KBM-7 (cell line): ENCODE measurements at places on chromosomes 1 and 21.

- DNase-seq: peak; percentile 55
These were observed 26.1 kb downstream of the ATP5PF start for GRCh38 chr21:25708467-25709065.

GRCh38 chr1:228530951-228531731 lies 44.0 kb downstream of the RNF187 start:
- DNase-seq: no peak

GRCh38 chr21:29477941-29478340 lies 179.2 kb downstream of the BACH1 start:
- DNase-seq: no peak

- DNase-seq: peak; percentile 34
These were observed 71.0 kb downstream of the PDE9A start for GRCh38 chr21:42724226-42724920.

DNA sequence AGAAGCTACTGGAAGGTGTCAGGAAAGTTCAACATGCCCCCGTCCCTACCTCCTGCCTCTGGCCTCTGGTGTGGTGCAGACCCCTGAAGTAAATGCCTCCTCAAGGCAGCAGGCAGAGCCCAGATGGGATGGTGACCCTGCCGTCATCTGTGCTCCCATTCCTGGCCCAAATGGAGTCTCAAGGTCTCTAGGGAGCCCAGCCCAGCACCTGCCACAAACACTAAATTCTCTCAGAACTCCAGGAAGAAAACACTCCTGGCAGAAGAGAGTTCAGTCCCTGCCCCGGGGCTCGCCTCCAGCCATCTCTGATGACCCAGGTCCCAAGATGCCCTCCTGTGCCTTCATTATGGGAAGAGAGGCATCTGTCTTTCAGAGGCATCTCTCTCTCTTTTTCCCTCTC lies 261.6 kb upstream of the TMEM51 start:
- no peak for DNase-seq

DNA sequence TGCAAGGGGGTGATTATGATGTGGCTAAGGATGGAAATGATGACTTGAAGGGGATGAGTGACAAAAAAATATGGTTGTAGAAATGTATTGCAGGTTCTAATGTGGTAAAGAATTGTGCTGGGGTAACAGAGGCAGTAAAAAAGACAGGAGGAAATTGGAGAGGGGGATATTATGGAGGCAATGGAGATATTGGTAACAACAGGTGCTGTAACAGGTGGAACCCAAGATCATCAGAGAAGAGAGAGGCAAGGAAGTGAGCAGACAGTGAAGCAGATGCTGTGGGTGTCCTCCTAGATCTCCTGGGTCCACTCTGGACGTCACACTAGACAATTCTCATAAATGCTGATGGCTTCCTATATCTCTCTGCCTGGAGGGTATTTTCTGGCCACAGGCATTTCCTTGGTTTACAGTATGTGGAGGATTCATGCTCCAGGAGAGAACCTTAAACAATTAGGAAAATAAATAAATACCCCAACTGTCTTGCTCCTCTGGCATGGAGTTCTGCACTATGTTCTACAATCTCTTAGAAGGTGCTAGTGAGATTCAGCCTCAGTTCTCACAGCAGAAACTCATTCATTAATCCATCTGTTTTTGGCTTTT lies 620.3 kb upstream of the PLXNA2 start:
- no peak for DNase-seq

GRCh38 chr1:74652711-74653139 lies 20.9 kb downstream of the ERICH3 start:
- peak; percentile 52 for DNase-seq

DNA sequence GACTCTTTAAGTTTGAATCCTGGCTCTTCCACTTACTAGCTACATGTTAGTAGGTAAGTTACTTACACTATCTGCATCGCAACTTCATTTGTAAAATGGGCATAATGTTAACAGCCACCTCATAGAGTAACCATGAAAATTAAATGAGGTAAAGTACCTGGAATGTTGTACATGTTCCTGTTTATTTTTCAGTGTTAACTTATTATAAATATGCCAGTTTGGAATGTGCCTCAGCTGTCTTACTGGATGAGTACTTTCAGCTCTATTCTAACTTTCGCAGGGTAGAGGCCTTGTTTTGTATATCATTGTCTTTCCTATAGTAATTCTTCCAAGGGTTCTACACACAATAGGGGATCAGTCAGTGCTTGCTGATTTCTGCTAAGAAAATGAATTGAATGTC lies 167.4 kb downstream of the DUSP10 start:
- no peak for DNase-seq

- DNase-seq: no peak
These were observed 102.4 kb upstream of the ETV3 start for GRCh38 chr1:157240495-157241184.

GRCh38 chr1:179231923-179232322 lies 2.4 kb upstream of the ABL2 start:
- no peak for DNase-seq

DNA sequence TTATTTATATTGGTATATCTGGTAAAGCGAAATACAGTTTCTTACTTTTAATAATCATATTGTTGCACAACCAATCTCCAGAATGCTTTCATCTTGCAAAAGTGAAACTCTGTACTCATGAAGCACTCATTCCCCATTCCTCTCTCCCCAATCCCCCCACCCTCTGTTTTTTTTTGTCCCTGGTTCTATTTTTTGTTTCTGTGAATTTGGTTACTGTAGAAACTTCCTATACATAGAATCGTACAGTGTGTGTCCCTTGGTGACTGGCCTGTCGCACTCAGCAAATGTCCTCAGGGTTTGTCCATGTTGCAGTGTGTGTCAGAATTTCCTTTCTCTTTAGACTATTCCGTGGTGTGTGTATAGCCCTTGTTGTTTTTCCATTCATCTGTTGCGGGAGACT lies 7.9 kb upstream of the NLRP3 start:
- no peak for DNase-seq

DNA sequence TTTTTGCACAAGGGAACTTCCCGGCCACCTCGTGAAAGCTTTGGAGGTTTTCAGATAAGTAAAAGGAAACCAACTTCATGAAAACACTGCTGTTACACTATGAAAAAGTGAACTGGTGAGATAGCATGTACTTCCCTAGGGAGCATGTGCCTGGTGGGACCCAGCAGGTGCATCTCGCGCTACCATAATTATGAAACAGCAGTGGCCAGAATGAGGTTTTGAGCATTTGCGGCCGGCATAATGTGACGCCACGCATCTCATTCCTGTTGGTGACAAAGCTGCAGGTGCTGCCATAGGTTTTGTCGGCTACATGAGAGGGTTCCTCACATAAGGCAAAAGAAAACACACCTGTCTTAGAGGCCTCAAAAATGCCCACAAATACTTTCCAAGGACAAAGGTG lies 1.7 kb downstream of the KRTAP10-3 start:
- DNase-seq: no peak

GRCh38 chr1:45542591-45542990 lies 8.0 kb upstream of the AKR1A1 start:
- DNase-seq: no peak

DNA sequence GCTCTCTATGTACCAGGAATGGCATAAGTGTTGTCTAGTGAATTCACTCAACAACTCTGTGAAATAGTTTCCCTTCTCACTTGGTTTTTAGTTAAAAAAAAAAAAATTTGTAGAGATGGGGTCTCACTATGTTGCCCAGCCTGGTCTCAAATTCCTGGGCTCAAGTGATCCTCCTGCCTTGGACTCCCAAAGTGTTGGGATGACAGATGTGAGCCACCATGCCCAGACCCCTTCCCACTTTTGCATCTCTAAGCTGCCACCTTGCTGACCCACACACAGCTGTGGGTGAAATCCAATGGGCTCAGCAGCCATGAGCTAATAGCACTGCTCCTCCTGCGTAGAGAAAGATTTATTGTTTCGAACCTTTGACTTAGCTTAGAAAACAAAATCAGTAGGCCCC lies 33.5 kb downstream of the NEK2 start:
- no peak for DNase-seq

DNA sequence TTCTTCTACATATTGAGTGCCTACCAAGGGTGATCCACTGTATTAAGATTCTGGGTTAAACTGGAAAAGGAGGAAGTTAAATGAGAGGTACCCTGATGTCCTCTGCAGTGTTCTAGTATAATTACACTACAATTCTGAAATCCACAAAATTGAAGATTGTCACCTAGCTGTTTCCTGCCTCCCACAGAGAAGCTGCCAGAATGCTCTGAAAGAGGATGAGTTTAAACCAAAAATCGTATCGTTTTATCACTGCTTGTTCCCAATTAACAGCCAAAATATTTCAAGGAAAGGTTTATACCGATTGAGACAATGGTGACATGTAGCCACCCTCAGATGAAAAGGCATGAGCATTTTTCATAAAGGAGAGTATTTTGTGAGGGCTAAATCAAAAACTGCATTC lies 28.0 kb downstream of the TIAM1 start:
- DNase-seq: no peak

DNA sequence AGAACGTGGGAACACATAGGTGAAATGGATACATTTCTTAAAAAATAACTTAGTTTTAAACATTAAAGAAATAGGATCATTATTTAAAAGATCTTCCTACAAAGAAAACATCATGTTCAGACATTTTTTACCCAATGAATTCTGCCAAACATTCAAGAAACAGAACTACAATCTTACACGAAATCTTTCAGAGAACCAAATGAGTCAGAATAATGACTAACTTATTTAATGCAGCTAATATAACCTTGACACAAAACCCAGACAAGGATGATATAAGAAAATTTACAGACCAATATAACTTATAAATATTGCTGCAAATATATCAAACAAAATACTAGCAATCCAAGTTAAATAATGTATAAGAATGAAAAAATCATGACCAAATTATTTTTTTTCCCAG lies 220.1 kb upstream of the KCNK2 start:
- no peak for DNase-seq

DNA sequence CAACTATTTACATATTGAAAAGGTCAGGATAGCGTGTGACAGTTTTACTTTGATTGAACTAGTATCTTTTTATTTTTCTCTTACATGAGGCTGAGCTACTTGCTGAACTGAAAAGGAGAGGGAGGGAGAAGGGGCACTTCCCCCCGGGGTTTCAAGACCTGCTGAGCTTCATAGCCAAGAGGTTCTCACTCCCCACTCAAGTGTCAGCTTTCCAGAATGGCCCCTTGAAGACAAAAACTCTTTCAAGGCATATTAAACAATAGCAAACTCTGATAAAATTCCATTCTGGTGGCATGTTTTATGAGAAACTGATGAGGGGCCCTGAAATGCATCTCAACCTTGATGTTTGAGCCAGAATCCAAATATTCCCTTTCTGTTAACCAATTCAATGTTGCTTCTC lies 143.0 kb downstream of the KAZN start:
- no peak for DNase-seq

GRCh38 chr1:230639714-230640209 lies 2.5 kb upstream of the COG2 start:
- DNase-seq: no peak

- DNase-seq: no peak
These were observed 167.3 kb upstream of the KCNJ6 start for GRCh38 chr21:38083535-38083934.
